ENCODE measurements at places on chromosomes 7 and 10. TPM values are rescaled to one million over a fixed set of nuclear protein-coding genes. Genes with fewer than 3 reads are reported as not detected.

Gene CFAP46
- 1.1 TPM for total RNA-seq

Gene NODAL
- total RNA-seq = not detected

Gene PAX4
- total RNA-seq = not detected

Gene PODXL
- total RNA-seq = 62.1 TPM

Gene VWC2
- not detected for total RNA-seq

Gene BTBD16
- total RNA-seq = 0.41 TPM

Gene ECHDC3
- total RNA-seq = 9.4 TPM

Gene STX1A
- 72.0 TPM for total RNA-seq

Gene UFSP1
- 7.4 TPM for total RNA-seq

Gene LRRC4
- total RNA-seq = not detected

Gene SRGN
- total RNA-seq = 61.4 TPM

Gene HYAL4
- total RNA-seq = not detected

Gene STOX1
- 0.60 TPM for total RNA-seq

Gene HGF
- total RNA-seq = not detected

Gene KNDC1
- total RNA-seq = 0.89 TPM

Gene PLXNA4
- 1.7 TPM for total RNA-seq

Gene TUBAL3
- 0.48 TPM for total RNA-seq

Gene BMPR1A
- 24.0 TPM for total RNA-seq

Gene GIMAP6
- not detected for total RNA-seq

Gene IGFBP1
- total RNA-seq = 26.0 TPM

Gene SNCG
- 15.3 TPM for total RNA-seq

Gene GDF10
- total RNA-seq = 0.12 TPM

Gene SLC16A9
- 0.09 TPM for total RNA-seq

Gene TAS2R41
- total RNA-seq = not detected

Gene SP8
- total RNA-seq = not detected

Gene MYH16
- total RNA-seq = 0.51 TPM

Gene VAX1
- total RNA-seq = 1.7 TPM

Gene LIPN
- not detected for total RNA-seq

Gene VWA2
- total RNA-seq = not detected

Gene BEND7
- total RNA-seq = 10.1 TPM

Gene C10orf53
- not detected for total RNA-seq

Gene FBXO24
- not detected for total RNA-seq
